ENCODE measurements at places on chromosomes 7 and 10.

DNA sequence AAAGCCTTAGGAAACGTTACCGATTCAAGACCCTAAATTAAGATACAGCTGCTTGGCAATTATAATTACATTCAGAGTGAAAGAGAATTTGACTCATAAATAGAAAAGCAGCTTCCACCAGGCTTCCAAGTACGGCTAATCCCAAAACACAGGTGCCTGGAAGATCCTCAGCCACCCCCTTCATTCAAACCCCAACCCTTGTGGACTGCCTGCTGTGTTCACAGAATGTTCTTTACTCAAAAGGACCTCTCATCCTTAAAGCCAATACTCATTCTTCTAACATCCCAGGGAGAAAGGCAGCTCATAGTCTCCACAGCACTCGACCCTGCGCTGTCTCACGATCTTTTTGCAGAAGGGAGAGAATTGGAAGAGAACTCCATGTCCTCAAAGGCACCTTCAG is 32.9 kb downstream of the RNF32 start:
- no peak for DNase-seq

DNA sequence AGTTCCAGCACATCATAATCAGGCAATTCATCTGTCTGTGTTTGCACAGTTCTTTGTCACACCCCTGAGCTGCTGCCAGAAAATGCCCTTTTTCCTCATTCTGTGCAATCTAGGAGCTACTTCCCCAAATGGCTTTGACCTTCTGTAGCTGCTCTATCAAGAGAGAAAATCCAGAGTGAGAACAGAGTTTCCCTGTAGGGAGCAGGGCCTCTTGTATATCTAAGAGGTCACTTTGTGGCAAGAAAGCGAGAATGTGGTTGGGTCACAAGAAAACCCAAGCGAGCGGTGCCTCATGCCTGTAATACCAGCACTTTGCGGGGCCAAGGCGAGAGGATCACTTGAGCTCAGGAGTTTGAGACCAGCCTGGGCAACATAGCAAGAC is 24.3 kb downstream of the SLC29A3 start:
- DNase-seq: no peak

GRCh38 chr10:93422118-93422517 is 60.0 kb downstream of the MYOF start:
- DNase-seq: no peak

- DNase-seq: no peak
These were observed 20.5 kb upstream of the PLPP4 start for GRCh38 chr10:120436439-120437112.

DNA sequence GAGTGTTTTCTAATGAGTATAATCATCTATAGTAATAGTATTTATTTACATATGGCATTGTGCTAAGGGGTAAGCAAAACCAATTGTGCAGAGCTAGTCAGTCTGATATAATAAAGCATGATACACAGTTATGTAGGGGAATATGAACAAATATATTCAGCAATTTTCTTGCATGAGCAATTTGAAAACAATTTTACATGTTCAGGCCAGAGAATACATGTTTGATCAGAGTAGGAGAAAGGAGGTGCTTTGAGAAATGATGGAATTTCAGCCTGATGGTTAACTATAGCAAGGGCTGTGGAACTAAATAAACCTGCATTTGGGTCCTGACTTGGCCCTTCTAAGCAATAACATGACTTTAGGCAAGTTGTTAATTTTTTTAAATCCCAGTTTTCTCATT is 214.5 kb downstream of the TWIST1 start:
- DNase-seq: no peak

DNA sequence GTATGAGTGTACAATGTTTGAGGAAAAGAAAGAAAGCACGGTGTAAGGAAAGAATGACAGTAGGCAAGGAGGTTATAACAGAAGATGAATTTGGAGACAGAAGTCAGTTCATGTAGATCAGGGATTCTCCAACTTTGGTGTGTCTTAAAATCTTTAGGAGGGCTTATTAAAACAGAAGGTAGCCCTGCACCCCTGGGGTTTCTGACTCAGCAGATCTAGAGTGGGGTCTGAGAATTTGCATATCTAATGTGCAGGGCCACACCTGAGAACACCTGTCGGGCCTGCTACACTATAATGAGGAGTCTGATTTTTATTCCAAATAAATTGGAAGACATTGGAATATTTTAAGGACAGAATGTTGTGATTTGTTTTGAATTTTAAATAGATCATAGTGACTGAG is 120.6 kb downstream of the RNF133 start:
- DNase-seq: no peak

DNA sequence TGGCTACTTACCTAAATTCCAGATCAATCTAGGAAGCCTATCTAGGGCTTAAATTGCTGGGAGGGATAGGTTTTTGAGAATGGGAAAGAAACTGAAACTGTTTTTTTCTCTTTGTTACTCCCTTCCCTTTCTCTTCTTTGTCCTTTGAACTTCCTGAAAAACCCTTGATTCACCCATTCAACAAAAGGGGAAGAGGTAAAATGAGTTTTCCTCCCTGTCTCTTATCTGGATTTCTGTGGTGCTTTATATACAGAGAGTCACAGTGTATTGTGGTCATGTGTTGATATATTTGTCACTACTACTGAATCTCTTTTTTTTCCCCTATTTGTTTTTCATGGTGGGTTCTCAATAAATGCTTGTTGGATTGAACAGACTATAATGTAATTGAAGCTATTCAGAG is 19.8 kb upstream of the NUP205 start:
- no peak for DNase-seq

DNA sequence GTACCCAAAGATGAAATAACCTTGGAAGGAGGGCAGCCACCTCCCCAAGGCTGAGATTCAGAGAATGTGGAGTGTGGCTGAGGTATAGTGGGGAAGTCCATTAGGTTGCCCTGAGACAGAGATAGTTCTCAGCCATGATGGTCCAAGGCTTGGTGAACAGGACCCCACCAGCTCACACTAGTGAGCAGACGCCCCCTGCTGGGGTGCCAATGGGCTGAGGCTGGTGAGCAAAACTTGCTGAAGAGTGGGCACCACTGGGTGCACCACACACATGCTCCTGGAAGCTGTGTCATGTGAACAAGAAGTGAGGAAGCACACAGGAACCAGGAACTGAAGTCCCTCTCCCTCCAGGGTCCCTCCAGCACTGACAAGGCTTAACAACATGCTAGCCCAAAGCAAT is 8.9 kb downstream of the FBXL13 start:
- no peak for DNase-seq

DNA sequence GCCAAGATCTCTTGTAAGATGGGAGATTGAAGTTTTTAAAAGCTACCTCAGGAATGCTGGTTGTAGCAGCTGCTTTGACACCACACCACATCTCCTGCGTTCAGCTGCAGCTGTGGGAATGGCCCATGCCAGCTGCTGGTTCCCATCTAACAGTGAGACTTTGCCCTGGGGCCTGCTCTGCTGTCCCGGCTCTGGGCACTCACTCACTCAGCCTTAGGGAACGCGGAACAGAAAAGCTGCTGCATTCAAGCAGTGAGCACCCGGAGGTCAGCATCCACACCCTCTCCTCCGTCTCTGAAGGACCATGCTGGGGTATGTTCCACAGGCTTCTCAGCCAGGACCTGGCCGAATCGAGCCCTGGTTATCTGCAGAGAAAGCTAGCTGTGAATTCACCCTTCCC is 197.1 kb upstream of the CXCL12 start:
- DNase-seq: no peak

DNA sequence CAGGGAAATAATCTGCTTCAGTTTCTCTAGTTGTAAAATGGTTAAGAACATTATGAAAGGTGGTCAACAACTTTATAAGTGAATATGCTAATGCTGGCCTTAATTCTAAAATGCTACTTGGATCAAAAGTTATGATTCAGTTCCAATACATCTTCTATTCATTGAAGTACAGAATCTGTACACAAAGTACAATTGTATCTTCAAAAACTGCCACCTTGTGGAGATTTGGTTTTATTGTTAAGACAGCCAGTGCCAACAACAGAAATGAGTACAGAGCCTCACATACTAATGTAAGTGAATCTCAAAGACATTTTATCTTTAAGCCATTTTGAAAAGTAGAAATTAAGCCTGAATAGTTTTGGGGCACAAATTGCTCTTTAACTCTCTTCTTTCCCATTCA is 194.0 kb downstream of the CFTR start:
- DNase-seq: no peak

- DNase-seq: no peak
These were observed 27.2 kb upstream of the TRIM8 start for GRCh38 chr10:102617041-102617440.

GRCh38 chr10:27500096-27500495 is 4.0 kb upstream of the RAB18 start:
- no peak for DNase-seq

GRCh38 chr7:27740449-27741086 is 606 bp downstream of the TAX1BP1 start:
- peak; percentile 80 for DNase-seq

DNA sequence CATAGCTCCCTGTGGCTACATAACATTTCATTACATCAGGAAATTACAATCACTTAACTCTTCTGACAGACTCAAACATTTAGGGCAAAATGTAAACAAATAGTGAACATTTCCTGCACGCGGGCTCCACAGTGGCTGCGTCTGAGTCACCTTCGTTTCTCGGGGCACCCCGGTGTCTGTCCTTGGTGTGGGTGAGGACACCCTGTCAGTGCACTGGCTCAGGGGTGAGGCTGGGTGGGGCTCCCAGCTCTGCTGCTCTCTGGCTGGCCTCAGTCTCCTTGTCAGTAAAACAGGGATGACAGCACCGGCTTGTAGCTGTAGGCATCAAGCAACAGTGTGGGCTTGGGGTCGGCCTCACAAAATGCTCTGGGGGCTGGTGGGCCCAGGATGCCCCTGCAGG is 237.1 kb upstream of the SHH start:
- DNase-seq: no peak

GRCh38 chr7:135943134-135943879 is 33.9 kb downstream of the MTPN start:
- no peak for DNase-seq

GRCh38 chr7:390761-391410 is 100.9 kb downstream of the FOXL3 start:
- DNase-seq: no peak

DNA sequence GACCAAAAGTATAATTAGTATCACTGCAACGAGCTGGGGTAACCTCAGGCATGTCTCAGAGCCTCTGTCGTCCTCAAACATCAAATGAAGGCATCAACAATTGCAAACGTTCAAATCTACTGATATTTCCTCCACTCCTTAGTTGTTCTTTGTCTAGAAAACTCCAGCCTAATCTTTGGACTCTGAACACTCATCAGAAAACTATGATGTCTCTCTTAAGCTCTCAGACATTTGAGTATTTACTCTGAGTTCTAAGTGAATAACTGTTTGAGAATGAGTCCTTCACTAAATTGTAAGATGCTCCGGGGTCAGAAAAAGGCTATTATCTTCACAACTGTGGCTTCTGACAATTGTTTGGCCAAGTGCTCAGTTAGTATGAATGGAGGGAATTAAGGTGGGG is 536.4 kb downstream of the NRG3 start:
- no peak for DNase-seq

- no peak for DNase-seq
These were observed 126.7 kb downstream of the TSPAN12 start for GRCh38 chr7:120731271-120731670.

GRCh38 chr10:388661-389045 is 253.4 kb downstream of the ZMYND11 start:
- DNase-seq: no peak

DNA sequence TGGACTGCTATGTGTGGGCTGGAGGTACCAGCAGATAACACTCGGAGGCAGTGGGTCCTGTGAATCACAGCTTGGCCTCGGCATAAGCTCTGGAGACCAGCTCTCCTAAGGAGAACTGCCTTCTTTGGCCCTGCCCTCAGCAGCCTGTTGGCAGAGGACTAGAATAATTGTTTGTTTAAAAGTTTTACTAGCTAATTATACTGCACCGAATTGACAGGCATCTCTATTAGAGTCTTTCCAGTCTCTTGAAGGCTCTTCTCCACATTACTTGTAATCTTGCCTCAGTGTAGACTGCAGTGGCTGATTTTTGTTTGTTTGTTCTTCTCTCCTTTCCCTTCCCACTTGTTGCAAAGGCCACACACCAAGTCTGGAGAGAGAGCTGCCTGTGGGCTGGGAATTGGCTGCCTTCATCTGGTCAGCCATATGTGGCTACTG is 183.2 kb downstream of the AUTS2 start:
- no peak for DNase-seq

DNA sequence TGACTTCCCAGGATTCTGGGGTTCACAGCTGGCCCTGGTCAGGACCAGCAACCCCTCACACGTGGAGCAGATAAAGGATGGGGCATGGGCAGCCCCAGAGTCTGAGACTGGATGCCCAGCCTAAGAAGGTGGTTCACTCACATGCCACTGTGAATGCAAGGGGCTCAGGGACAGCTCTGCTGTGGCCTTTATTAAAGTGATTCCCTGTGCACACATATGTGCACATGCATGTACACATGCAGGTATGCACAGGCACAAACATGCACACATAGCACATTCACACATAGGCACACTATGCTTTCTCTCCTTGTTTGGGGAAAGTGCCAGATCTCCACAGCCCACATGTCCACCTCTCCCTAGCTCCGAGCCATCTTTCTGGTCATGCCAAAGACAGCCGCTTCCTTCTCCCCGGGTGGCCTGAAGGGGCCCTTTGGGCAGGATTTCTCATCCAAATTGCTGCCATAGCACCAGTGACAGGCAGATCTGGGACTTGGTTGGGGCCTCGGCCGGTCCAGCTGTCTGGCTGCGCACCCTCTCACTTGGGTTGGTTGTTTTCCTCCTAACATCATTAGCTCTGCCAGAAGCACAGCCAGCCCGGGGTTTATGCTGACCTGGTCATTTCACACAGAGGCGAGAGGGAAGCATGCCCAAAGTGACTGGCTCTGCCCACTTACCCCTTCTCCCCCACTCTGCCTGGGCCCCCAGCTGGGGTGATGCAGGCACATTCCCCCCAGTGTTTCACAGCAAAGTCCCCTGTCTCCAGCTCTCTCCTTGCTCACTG is 1.4 kb downstream of the GCK start:
- no peak for DNase-seq

- DNase-seq: no peak
These were observed 74.9 kb downstream of the CLIP2 start for GRCh38 chr7:74364061-74364460.

DNA sequence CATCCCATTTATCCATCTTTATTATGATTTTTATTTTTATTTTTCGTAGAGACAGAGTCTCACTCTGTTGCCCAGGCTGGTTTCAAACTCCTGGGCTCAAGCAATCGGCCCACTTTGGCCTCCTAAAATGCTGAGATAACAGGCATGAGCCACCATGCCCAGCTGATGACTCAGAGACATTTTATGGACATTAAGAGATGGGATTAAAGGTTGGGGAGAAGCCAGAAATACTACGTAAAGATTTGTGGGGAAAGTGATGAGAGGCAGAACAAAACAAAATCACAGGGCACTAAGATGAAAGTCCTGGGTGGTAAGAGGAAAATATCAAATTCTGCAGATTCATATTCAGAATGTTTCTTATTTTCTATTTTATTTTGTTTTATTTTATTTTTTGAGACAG is 7.6 kb downstream of the WNT8B start:
- DNase-seq: no peak
